ENCODE measurements at places on chromosomes 13 and 19. TPM values are rescaled to one million over a fixed set of nuclear protein-coding genes. Genes with fewer than 3 reads are reported as not detected.

Gene KLHL1
- total RNA-seq = not detected

Gene CD22
- total RNA-seq = 1.2 TPM

Gene PLVAP
- not detected for total RNA-seq

Gene TDRD12
- 0.23 TPM for total RNA-seq

Gene IQCN
- total RNA-seq = 0.58 TPM

Gene GPR32
- total RNA-seq = not detected

Gene SSC5D
- 0.58 TPM for total RNA-seq

Gene CIC
- total RNA-seq = 46.2 TPM

Gene MYCBP2
- 26.4 TPM for total RNA-seq

Gene KBTBD7
- total RNA-seq = 2.4 TPM

Data from A549 treated with Hydrocortisone at 1 μM for 4 hours (cell line).